Activated effector memory CD4-positive, alpha-beta T cell treated with Interleukin-2 at 50 U/mL for 16 hours (primary cell): ENCODE measurements at places on chromosomes 13 and 19.

GRCh38 chr19:7699417-7700401 lies 2.2 kb downstream of the FCER2 start:
- DNase-seq: no peak

GRCh38 chr19:14094854-14095253 lies 4.3 kb upstream of the SAMD1 start:
- DNase-seq: no peak

GRCh38 chr19:29247872-29248271 lies 34.9 kb upstream of the UQCRFS1 start:
- DNase-seq: no peak

DNA sequence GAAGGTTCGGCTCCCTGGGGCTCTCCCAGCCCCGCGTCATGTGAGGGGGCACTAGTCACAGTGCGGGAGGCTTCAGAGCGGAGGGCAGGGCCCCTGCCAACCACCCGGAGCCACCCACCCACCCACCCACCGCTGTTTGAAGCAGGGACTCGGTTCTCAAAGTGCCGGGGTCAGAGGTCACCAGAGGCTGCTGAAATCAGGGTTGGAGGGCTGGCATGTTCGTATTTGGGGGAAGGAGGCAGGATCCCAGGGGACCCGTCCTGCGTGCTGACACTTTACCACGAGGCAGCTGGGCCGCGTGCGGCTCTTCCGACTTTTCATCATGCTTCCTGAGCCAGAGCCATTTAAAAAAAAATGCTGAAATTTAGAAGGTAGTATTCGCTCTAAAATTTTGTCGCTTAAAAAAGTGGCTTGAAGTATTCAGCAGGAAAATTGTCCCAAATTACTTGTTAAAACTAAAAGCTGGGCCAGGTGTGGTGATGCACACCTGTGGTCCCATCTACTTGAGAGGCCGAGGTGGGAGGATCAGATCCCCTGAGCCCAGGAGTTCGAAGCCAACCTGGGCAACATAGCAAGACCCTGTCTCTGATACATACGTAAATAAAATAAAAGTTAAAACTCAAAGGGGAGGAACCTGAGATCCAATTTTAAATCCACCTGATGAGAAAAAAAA lies 21.2 kb downstream of the ATP11A start:
- no peak for DNase-seq

DNA sequence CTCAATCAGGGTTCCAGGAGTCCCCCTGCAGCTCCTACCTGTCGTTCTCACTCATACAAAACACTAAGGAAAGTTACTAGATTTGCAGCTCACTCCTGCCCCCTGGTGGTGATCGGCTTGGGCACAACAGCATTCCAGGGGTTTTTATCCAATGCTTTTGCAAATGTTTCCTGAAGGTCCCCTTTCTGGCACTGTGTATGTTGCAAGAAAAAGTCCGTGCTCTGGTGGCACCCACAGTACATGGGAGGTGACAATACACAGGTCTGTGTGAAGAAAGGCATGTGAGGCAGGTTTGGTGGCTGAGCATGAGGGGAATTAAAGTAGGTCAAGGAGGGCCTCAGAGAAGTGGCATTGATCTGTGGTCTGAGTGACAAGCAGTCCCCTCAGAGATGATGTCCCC lies 8.6 kb upstream of the TYK2 start:
- DNase-seq: peak; percentile 60

DNA sequence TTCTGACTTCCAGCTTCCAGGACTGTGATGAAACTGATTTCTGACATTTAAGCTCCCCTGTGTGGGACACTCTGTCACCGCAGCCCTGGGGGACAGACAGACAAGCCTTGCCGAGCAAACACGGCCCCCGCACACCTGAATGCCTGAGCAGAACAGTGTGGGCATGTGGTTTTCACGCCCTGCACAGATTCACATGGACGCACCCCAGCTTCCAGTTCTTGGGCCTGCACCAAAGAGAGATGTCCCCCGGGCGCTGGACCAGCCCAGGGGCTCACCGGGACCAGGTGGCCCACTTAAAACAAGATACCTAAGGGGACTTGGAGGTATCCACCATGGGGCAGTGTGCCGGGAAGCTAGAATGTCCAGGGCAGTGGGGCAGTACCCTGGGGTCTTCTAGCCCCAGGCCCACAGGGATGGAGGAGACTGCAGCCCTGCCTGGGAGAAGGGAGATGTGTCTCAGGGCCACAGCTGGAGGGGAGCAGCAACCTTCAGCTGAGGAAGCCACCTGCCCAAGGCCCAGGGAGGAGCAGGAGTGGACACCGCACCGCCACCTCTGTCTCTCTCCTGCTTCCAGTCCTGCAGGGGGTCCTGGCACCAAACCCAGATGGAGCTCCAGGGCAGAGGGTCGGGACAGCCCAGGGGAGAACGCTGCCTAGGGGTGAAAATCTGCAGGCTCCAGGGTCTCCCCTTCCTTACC lies 50.5 kb downstream of the SOX1 start:
- DNase-seq: no peak

DNA sequence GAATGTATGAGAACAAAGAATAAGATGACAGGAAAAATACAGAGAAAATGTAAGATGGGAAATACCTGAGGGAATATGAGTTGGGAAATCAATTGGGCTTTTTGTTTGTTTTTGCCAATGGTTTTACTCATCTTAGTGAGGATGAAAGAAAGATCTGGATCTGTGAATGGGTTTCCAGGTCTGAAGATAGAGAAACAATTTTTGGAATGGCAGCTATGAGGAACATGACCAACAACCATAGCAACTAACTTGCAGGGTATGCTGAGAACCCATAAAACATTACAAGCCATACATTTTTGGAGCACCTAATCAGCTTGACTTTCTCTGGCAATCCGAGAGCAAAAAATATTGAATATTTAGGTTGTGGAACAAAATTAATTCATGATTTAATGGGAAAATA lies 290.0 kb downstream of the KCTD12 start:
- DNase-seq: no peak

- no peak for DNase-seq
These were observed 85.7 kb downstream of the ZAR1L start for GRCh38 chr13:32229443-32229842.

GRCh38 chr19:44866664-44867063 lies 20.6 kb downstream of the NECTIN2 start:
- no peak for DNase-seq

GRCh38 chr19:2014731-2015607 lies 545 bp downstream of the BTBD2 start:
- DNase-seq: no peak

DNA sequence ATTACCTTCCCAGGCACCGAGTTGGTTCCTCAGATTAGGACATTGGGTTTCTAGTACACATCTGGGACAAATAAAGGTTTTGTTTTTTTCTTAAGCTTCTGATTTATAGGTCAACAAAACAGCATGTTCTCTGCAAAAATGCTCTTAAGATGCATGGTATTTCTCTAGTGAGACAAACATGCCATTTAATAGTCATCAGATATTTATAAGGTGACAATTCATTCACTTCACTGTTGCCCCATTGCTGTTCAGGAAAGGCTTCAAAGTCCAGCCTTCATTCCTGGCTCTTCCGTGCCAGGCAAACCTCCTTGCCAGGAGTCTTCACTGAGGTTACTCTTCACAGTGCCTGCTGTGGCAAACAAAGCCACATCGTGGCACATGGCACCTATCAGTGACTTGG lies 156.3 kb upstream of the FNDC3A start:
- no peak for DNase-seq

GRCh38 chr13:110687736-110688135 lies 18.2 kb downstream of the CARS2 start:
- DNase-seq: no peak

DNA sequence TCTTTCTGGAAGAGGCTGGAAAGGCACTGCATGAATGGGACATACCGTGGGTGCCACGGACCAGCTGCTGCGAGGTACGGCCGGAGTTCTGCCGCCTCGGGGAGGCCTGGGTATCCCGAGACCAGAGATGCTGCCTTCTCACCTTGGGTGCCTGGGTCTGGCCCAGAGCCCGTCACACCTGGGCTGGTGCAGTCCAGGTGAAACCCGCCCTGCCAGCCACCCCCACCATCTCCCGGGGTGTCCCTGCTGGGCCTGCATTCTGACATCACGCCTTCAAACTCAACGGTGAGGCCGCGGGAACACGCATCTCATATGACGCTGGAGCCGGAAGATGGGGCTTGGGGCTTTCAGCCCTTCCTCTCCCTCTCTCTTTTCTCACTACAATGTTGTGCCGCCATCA lies 98.0 kb downstream of the GADD45B start:
- DNase-seq: no peak

DNA sequence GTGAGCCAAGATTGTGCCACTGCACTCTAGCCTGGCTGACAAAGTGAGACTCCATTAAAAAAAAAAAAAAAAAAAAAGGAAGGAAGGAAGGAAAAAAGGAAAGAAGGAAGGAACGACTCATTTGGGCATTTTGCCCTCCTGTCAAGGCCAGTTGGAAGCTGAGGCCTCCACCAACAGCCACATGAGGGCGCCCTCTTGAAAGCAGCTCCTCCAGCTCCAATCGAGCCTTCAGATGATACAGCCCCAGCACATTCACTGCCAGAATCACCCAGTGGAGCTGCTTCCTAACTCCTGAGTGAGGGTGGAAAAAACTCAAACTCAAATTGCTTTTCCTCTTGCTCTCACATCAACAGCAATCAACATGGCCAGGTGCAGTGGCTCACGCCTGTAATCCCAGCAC lies 40.9 kb downstream of the GNG7 start:
- no peak for DNase-seq
